Naive thymus-derived CD4-positive, alpha-beta T cell (primary cell): ENCODE measurements at places on chromosomes 2 and 18. TPM values are rescaled to one million over a fixed set of nuclear protein-coding genes. Genes with fewer than 3 reads are reported as not detected.

- H3K4me3 ChIP-seq: no peak overlapping the region
- H3K4me1 ChIP-seq: no peaks in the 10 kb centered on the region
- no peaks in the 10 kb centered on the region for H3K36me3 ChIP-seq
- no peak overlapping the region for H3K27ac ChIP-seq
- no peaks in the 10 kb centered on the region for H3K27me3 ChIP-seq
- DNase-seq: no peak
Measured at GRCh38 chr2:144607891-144608521, 88.1 kb upstream of the ZEB2 start.

The L3MBTL4 gene
- 7.6 TPM for total RNA-seq

DNA sequence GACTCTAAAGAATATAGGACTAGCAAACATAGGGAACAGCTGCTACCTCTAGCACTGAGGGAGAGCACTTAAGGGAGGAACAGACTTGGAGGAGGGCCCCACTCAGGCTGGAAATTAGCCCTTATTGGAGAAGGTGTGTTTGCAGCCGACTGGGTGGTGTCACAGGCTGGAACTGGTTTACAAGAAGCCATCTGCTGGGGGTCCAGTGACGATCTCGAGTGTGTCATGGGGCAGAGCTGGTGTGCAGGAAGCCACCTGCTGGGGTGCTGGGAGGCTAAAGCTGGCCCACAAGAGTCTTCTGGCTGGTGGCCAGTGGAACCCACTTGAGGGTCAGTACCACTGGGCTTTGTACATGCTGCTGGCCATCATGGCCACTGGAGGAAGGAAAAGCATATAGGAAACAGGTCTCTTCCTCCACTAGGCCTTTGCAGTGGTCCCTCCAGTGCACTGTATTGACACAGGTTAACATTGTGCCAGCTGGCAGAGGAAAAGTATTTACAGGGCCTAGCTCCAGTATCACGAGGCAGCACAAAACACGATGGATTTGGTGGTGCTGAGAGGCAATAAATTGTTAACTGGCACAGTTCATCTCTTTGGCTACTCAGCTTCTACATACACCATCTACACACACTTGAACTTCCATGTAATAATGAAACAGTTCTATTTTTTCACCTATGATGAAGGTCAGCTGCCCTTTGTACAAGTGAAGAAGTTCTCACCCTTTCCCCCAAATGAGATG is 43.6 kb downstream of the MAP3K20 start:
- H3K4me3 ChIP-seq: no peak overlapping the region
- H3K36me3 ChIP-seq: no peaks in the 10 kb centered on the region
- no peaks in the 10 kb centered on the region for H3K4me1 ChIP-seq
- H3K27ac ChIP-seq: no peak overlapping the region
- DNase-seq: no peak

The NEU2 gene
- not detected for total RNA-seq

The SERPINB2 gene
- total RNA-seq: 4.8 TPM

GRCh38 chr2:127826047-127826446 is 15.1 kb upstream of the WDR33 start:
- H3K27me3 ChIP-seq: no peaks in the 10 kb centered on the region
- DNase-seq: no peak
- no peaks in the 10 kb centered on the region for H3K36me3 ChIP-seq
- no peak overlapping the region for H3K4me3 ChIP-seq
- H3K27ac ChIP-seq: no peak overlapping the region
- H3K4me1 ChIP-seq: peaks cover 19% of the 10 kb centered on the region
